M059J (cell line): ENCODE measurements at places on chromosomes 3 and 15. TPM values are rescaled to one million over a fixed set of nuclear protein-coding genes. Genes with fewer than 3 reads are reported as not detected.
A peak's percentile ranks its signal among the peaks of the same experiment; 100 is the strongest.

REC114 gene
- total RNA-seq: not detected in 2 replicates

CDCP1 gene
- total RNA-seq: 23.7 and 33.5 TPM in 2 replicates

DNA sequence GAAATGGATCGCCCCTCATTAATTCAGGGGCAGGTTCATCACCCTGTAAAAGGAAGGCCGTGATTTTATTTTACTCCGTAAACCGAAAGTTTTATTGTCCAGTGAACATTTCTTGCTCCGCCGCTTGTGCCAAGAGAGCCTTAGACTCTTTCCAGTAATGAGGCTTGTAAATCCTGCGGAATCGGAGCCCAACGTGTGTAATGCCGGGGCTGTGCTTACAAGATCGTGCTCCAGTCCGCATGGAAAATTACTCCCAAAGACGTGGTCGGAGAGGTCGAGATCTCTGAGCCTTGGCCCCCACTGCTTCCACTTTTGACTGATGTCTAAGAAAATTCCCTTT, 649 bp upstream of the PLOD2 start:
- peak; percentile 82 for DNase-seq

PLCL2 gene
- 0.71 TPM in 2 replicates for total RNA-seq

- peak; percentile 87 for DNase-seq
Observed at GRCh38 chr3:107221856-107222255, 155.4 kb upstream of the CCDC54 start.

CMTM8 gene
- total RNA-seq: 3.7 and 4.6 TPM in 2 replicates

DNA sequence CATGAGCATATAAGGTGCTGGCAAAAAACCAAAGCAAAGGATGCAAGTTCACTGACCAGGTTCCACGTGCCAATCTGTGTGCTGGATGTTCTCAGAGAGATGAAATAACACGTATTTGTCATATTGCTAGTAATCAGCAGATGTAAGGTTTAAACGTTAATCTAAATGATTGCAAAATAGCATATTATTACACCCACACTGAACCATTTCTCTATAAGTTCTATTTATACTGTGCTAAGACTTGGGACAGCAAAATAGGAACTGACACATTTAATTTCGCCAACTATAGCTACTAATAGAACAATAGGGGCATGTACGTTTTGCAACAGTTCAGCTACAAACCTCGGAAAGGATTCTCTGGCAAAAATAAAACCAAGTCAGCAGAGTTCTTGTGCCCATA, 350.3 kb upstream of the ZNF385D start:
- no peak for DNase-seq

- peak; percentile 88 for DNase-seq
Observed at GRCh38 chr3:194042927-194043326, 93.0 kb upstream of the HES1 start.

DNA sequence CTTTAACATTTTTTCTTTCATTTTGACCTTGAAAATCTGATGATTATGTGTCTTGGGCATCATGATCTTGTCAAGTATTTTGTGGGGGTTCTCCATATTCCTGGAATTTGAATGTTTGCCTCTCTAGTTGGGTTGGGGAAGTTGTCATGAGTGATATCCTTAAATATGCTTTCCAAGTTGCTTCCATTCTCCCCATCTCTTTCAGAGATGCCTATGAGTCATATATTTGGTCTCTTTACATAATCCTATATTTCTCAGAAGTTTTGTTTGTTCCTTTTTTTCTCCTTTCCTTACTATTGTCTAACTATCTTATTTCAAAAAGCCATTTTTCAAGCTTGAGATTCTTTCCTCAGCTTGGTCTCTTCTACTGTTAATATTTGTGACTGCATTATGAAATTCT, 69.0 kb upstream of the CCDC80 start:
- DNase-seq: no peak

DNA sequence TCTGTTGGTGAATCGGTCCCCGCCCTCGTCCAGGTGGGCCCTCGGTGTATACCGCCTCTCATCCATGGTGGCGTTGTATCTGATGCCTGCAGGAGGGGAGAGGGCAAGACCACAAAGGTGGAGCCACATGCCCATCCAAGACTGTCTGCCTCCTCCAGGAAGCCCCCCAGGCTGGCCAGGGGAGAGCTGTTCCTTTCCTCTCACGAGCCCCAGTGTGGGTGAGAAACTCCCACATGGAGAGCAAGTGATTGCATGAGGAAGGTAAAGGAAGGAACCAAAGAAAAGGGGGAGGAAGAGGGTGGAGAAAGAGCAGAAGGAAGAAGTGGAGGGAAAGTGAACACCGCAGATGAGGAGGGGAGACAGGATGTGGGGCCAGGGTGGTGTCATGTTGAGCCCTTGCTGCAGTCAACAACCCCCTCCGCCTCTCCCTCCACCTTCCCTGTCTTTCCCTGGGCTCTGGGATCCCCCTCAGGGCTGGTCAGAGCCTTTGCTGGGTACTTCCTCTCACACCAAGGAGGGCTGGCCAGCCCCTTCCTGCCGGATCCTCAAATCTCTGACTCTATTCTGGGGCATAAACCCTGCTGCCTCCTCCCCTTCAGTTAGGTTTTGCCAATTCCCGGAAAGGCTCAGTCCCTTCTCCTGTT, 49.3 kb downstream of the FEM1B start:
- DNase-seq: no peak

KLF15 gene
- 0.10 TPM in 1 of 2 replicates, not detected in the other for total RNA-seq

DNA sequence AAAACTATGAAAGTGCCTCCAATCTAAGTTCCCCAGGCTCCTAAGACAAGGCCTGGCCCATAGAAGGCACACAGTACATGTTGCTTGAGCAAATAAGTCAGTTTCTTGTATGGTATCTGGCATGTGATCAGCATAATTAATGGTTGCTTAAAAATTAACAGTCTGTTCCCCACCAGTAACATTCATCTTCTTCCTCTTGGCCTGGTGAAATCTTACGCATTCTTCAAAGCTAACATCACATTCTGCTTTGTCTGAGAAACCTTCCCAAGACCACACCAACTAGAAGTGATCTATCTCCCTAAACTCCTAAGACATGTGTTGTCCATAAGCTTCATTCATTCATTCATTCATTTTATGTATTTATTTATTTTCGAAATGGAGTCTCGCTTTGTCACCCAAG, 48.1 kb downstream of the LIPC start:
- DNase-seq: no peak

- DNase-seq: no peak
Observed at GRCh38 chr3:18740631-18741583, 315.8 kb upstream of the SATB1 start.

DNA sequence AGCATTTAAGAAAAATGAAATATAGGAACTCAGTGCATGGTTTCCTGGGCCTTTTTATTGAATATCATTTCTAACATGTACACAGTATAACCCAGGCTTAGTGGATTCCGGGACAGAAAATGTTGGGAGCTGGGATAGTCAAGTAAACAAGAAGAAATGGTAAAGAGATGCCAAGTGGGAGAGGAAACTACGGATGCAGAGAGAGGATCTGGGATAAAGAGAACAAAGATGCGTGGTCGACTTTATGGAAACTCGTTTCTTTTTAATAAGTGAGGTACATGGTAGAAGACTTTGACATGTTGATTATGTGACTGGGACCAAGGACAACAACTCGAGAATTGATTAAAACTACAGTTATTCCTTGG, 1.2 kb upstream of the GPR176 start:
- DNase-seq: no peak

DNA sequence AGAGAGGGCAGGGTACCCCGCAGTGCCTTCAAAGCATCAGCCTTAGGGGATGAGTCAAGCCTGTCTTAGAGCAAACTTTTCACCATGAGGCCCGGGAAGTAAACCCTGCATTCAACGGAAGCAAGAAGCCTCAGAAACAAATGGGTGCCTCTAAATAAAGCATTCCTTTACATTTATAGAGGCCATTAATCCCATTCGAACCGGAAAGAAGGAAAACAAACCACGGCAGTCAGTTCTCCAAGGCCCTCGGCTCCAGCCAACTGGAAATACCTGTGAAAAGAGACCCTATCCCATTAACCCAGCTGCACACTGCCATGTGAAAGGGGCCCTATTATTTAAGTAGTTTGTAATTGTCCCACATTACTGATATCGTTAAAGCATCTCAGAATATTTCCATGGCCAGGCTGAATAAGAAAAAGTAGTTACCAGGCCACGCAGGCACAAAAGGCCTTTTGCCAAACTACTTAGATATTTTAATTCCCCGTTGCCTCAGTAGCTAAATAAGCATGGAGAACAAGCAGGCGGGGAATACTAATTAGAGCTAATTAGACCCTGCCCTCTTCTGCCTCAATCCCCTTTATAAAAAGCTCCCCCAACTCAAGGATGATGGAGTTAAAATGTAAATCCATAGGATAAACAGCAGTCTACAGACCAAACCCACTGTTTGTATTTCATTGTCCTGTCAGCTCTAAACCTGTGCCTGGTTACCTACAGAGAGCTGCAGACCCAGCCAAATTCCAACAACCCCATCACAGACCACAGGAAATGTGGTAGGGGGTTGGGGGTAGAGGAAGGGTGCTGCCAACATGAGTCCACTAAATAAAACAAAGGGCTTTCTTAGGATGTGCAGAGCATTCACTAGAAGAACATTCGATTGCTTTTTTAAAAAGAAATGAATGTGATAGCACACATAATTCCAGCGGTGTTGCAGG, 4.1 kb downstream of the ITGB5 start:
- peak; percentile 52 for DNase-seq

DNA sequence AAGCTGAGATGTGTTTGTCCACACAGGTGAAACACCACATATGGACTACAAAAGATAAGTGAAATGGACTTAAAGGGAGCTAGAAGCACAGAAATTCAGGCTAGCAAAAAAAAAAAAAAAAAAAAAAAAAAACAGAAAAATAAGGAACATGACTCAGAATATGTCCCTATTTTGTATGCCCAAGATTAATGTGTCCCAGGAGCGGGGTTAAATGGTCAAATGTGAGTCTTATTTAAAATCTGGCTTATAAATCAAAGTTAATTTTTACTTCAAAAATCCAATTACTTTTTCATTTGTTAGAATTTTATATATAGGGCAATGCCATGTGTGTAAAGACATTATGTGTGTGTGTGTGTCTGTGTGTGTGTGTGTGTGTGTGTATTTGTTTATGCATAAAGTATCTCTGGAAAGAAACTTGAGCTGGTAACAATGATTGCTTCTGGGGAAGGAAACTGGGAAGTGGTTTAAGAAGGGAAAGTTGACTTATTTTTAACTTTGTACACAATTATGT, 986.5 kb downstream of the ROBO2 start:
- DNase-seq: peak; percentile 24

- peak; percentile 74 for DNase-seq
Observed at GRCh38 chr3:100226712-100227429, 33.9 kb upstream of the TBC1D23 start.

DNA sequence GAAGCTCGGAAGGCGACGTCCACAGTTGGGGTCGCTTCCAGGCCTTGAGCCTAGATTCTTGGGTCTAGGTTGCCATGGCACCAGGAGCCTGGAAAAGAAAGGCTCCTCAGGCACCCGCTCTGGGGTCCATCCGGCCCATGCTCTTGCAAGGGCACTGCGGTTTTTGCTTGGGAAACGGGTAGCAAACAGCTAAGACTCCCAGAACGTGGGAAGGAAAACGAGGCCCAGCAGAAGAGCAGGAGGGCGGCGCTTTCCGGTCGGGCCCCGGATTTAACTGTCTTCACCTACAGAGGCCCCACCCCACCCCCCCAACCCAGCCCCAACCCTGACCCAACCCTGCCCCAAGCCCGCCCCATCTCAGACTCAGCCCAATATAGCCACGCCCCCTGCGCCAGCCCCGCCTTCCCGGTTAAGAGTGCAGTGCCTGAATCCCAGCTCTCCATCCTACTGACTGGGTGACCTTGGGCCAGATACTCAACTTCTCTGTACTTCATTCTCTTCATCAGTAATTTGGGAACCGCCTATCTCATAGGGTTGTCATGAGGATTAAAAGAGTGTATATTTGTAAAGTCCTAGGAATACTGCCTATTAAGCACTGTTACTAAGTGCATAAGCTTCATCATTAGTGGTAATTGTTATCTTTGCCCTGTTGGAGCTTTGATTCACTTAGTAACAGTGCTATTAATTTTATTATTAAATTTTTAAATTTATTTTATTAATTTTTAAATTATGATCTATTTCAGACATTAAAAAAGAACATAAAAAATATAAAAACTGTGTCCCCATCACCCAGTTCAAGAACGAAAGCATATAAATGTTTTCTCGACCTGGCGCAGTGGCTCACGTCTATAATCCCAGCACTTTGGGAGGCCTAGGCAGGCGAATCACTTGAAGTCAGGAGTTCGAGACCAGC, 28.4 kb upstream of the SMAD6 start:
- DNase-seq: no peak

GRCh38 chr3:141875374-141875892, 1.0 kb upstream of the ATP1B3 start:
- peak; percentile 87 for DNase-seq

INKA1 gene
- 0.89 and 1.6 TPM in 2 replicates for total RNA-seq

DNA sequence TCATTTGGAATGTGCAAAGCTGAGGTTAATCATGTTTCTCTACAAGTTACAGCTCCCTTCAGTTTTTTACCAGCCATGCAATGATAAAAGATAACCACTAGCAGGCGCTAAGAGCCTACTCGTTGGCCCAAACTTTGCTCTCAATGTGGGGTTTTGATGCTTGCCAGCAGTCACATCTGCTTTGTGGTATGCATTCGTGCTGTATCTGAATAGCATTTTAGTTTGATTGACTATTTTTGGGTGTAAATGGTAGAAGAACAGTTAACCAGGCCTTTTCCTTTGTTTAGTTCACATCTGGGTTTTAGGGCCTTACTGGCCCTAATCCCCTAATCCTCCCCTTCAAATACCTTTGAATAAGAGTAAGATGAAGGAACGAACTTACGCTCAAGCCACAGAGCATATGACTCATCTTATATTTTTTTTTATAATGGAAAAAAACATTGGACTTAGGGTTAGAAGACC, 4.4 kb upstream of the CLDN11 start:
- DNase-seq: peak; percentile 89

DNA sequence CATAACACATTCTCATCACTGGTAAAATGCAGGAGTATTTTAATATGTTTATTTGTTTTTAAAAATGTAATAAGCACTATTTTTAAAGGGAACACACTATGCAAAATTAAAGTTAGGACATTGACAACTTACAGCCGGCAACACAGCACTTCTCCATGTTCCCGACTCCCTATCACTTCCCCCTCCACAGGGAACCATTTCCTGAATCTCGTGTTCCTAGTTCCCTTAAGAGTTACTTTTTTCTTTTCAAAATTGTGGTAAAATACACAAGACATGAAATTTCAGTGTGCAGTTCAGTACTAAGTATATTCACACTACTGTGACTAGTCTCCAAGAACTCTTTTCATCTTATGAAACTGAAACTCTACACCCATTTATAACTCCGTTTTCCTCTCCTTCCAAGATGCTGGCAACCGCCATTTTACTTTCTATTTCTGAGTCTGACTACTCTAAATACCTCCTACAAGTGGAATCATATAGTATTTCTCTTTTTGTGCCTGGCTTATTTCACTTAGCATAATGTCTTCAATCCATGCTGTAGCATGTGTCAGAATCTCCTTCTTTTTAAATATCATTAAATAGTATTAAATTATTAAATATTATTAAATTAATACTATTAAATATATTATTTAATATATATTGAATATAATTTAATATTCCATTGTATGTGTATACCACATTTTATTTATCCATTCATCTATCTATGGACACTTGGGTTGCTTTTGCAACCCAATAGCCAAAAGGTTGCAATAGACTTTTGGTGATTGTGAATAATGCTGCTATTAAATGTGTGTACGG, 25.9 kb upstream of the UBE2Q2 start:
- DNase-seq: peak; percentile 58
